ENCODE measurements at places on chromosomes 13 and 19. TPM values are rescaled to one million over a fixed set of nuclear protein-coding genes. Genes with fewer than 3 reads are reported as not detected.
A peak's percentile ranks its signal among the peaks of the same experiment; 100 is the strongest.

DNA sequence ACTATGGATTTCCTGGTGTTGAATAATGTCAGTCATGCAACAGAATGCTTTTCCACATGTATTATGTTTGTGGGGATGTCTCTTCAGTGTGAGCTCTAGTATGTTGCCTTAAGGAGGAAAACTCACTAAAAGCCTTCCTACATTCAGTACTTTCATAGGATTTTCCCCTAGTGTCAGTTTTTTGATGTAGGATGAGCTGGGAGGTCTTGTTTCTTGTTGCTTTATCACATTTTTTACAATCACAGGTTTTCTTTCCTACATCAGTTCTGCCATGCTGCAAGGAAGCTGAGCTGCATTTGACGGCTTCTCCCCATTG lies 8.5 kb upstream of the USP29 start:
- DNase-seq, result no peak
- H3K4me1 ChIP-seq, result no peaks in the 10 kb centered on the region
- no peak overlapping the region for H3K4me3 ChIP-seq
- no peak overlapping the region for H3K27ac ChIP-seq
- H3K27me3 ChIP-seq, result no peaks in the 10 kb centered on the region
- H3K36me3 ChIP-seq, result no peaks in the 10 kb centered on the region

DNA sequence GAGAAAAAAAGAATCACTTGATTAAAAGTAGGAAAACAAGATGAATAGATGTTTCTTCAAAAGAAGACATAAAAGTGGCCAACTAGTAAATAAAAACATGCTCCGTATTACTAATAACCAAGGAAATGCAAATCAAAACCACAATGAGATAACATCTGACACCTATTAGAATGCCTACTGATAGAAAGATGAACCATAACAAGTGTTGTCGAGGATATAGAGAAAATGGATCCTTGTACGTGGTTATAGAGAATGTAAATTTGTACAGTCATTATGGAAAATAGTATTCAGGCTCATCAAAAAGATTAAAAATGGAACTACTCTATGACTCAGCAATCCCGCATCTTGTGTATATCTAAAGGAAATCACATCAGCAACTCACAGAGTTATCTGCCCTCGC lies 415.8 kb upstream of the SLITRK5 start:
- H3K36me3 ChIP-seq, result no peaks in the 10 kb centered on the region
- H3K4me3 ChIP-seq, result no peak overlapping the region
- no peaks in the 10 kb centered on the region for H3K4me1 ChIP-seq
- no peak for DNase-seq

DNA sequence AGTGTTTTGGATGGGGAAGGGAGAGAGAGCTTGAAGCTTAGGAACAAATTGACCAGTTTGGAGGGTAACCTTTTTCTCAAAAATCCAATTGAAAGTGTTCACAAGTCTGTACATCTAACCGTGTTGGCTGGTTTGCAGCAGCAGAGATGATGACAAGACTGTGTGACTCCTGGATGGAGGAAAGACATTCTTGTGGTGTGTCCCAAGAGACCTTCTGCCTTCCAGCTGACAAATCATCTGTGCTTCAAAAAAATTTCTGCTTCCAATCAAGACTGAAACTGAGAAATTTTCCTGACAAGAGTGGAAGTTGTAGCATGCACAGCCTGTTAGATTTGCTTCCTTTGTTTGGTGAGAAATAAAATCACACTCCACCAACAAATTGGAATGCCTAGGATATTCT lies 56.2 kb downstream of the LACC1 start:
- H3K4me1 ChIP-seq, result peaks cover 20% of the 10 kb centered on the region
- peaks cover 3% of the 10 kb centered on the region for H3K27me3 ChIP-seq
- H3K27ac ChIP-seq, result peak overlapping the region; percentile 1
- no peaks in the 10 kb centered on the region for H3K36me3 ChIP-seq
- no peak for DNase-seq
- no peak overlapping the region for H3K4me3 ChIP-seq

DNA sequence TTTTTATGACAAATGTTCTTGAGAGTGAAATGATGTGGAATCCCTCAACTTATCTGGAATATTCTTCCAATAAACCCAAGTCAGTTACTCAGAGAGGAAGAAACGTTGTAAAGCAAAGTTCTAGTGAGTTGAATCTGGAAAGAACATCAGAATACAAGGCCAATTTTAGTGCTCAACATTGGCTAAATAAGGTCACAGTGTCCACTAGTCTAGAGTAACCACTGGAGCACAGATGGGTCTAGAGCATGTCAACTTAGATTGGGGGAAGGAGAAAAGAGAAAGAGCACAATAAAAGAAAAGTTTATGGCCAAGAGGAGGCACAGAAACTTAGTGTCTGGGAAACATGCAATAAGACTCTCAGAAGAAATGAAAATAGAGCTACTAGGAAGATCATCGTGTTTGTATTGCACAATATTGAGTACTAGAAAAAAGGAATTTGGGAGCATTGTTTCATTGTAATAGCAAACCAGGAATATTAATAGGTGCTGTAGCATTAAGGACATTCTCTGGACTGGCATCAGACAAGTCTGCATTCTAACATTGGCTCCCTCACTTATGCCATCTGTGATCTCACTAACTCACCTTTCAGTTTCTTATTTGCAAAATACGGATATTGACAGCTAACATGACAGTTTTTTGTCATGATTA lies 1318.5 kb downstream of the PCDH9 start:
- no peaks in the 10 kb centered on the region for H3K27me3 ChIP-seq
- peak overlapping the region; percentile 78 for H3K27ac ChIP-seq
- peaks cover 15% of the 10 kb centered on the region for H3K36me3 ChIP-seq
- H3K4me1 ChIP-seq, result peaks cover 50% of the 10 kb centered on the region
- DNase-seq, result no peak

GRCh38 chr19:49331616-49332055 lies 3.6 kb upstream of the CD37 start:
- H3K27ac ChIP-seq, result no peak overlapping the region
- peaks cover 10% of the 10 kb centered on the region for H3K36me3 ChIP-seq
- H3K4me1 ChIP-seq, result peaks cover 5% of the 10 kb centered on the region
- no peak for DNase-seq
- no peaks in the 10 kb centered on the region for H3K27me3 ChIP-seq
- H3K4me3 ChIP-seq, result no peak overlapping the region

- no peaks in the 10 kb centered on the region for H3K36me3 ChIP-seq
- no peaks in the 10 kb centered on the region for H3K4me1 ChIP-seq
- no peak overlapping the region for H3K4me3 ChIP-seq
- peaks cover 18% of the 10 kb centered on the region for H3K27me3 ChIP-seq
- no peak overlapping the region for H3K27ac ChIP-seq
- no peak for DNase-seq
Observed at GRCh38 chr13:32897296-32897695, 118.9 kb upstream of the KL start.

- no peak for DNase-seq
- peaks cover 9% of the 10 kb centered on the region for H3K36me3 ChIP-seq
- H3K4me1 ChIP-seq, result peaks cover 21% of the 10 kb centered on the region
Observed at GRCh38 chr19:49809160-49809940, 3.7 kb downstream of the FUZ start.

- no peaks in the 10 kb centered on the region for H3K36me3 ChIP-seq
- DNase-seq, result no peak
- H3K4me3 ChIP-seq, result no peak overlapping the region
- peaks cover 11% of the 10 kb centered on the region for H3K4me1 ChIP-seq
- no peaks in the 10 kb centered on the region for H3K27me3 ChIP-seq
Observed at GRCh38 chr13:31629085-31629780, 110.1 kb upstream of the RXFP2 start.

DNA sequence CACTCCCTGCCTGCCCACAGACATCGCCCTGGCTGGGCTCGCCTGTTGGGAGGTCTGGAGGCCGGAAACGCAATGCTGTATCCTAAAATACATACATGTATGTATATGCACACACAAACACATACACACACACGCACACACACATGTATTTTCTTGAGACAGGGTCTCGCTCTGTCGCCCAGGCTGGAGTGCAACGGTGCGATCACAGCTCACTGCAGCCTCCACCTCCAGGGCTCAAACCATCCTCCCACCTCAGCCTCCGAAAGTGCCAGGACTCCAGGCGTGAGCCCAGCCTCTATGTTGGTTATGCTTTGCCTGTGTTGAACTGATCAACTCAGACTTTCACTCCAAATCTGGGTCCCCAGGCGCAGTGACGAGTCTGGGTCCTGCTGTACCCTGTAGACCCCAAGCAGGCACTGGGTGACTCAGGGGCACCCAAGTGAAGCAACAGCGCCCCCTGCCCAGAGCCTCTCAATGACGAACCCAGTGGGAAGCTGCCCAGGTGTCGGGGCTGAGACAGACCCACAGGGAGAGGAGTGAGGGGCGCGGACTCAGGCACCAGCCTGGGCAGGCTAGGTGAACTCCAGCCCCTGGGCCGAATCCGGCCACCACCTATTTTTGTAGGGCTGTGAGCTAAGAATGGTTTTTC lies 27.4 kb upstream of the CACTIN start:
- H3K27me3 ChIP-seq, result no peaks in the 10 kb centered on the region
- H3K27ac ChIP-seq, result no peak overlapping the region
- no peak for DNase-seq
- H3K4me3 ChIP-seq, result no peak overlapping the region
- peaks cover 7% of the 10 kb centered on the region for H3K4me1 ChIP-seq

GRCh38 chr19:16862826-16863415 lies 25.9 kb upstream of the F2RL3 start:
- no peak overlapping the region for H3K4me3 ChIP-seq
- DNase-seq, result no peak

- no peaks in the 10 kb centered on the region for H3K27me3 ChIP-seq
- peaks cover 36% of the 10 kb centered on the region for H3K4me1 ChIP-seq
- peaks cover 2% of the 10 kb centered on the region for H3K36me3 ChIP-seq
- DNase-seq, result no peak
Observed at GRCh38 chr19:48814895-48815294, 4.1 kb upstream of the BCAT2 start.

GRCh38 chr13:57631596-57632275 lies at the start of gene PCDH17:
Gene PCDH17 (plus strand): TSS chr13:57631744. CDS start chr13:57632547, 803 bp downstream.
- peak within 1 kb of the TSS; percentile 7 for H3K27ac ChIP-seq
- no peaks in the 10 kb centered on the region for H3K36me3 ChIP-seq
- peak within 1 kb of the TSS; percentile 93 for H3K4me3 ChIP-seq
- peaks cover 57% of the 10 kb centered on the region for H3K27me3 ChIP-seq

GRCh38 chr13:66430728-66431127 lies 799.4 kb downstream of the PCDH9 start:
- peaks cover 2% of the 10 kb centered on the region for H3K36me3 ChIP-seq
- H3K4me1 ChIP-seq, result peaks cover 63% of the 10 kb centered on the region
- no peak overlapping the region for H3K4me3 ChIP-seq
- H3K27ac ChIP-seq, result peak overlapping the region; percentile 79
- DNase-seq, result no peak

GPX4 gene
- total RNA-seq, result 349 TPM

CD70 gene
- total RNA-seq, result 0.54 TPM

ZNF729 gene
- total RNA-seq, result not detected

EMC10 gene
- total RNA-seq, result 172 TPM

PLIN3 gene
- total RNA-seq, result 77.9 TPM

IRGC gene
- total RNA-seq, result not detected

CGB1 gene
- total RNA-seq, result not detected

Measured in osteocyte (in vitro differentiated cells).